ENCODE measurements at places on chromosomes 6 and 20.

GRCh38 chr20:34112600-34113101 is 608 bp upstream of the EIF2S2 start:
- DNase-seq: peak; percentile 31

GRCh38 chr20:15146948-15147347 is 809.5 kb upstream of the FLRT3 start:
- DNase-seq: no peak

DNA sequence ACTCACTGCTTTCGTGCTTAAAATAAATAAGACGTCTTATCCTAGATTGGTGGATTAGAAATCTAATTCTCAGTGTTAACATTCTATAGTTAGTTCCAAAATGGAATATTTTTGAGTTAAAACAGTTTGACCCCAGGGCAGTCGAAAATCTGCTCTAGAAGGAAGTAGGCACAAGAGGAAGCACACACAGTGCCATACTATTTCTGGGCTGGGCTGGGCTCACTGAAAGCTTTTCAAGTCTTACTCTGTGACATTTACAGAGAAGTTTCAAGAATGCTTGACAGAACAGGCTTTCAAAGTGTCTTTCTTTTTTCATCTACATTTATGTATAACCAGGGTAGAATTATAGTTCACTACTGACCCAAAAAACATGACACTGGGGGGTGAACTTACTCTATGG is 209.8 kb downstream of the SOD2 start:
- DNase-seq: no peak

GRCh38 chr20:49245921-49246740 is 26.9 kb downstream of the DDX27 start:
- DNase-seq: peak; percentile 55

DNA sequence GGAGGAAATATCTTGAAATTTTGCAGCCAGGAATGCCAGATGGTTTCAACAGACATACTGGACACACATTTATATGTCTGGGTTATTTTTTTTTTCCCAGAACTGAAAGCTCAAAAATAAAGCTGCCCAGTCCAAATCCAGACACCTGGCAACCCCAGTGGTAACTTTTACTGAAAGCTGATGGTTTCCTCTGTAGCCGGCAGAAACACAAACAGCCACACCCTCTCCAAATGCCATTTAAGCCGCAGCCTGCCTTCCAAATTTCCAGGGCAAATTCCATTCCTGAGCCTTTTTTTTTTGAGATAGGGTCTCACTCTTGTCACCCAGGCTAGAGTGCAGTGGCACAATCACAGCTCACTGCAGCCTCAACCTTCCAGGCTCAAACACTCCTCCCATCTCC is 6.5 kb upstream of the PREX1 start:
- DNase-seq: no peak

Measured in IMR-90 (cell line).